ENCODE measurements at places on chromosomes 11 and 22.

DNA sequence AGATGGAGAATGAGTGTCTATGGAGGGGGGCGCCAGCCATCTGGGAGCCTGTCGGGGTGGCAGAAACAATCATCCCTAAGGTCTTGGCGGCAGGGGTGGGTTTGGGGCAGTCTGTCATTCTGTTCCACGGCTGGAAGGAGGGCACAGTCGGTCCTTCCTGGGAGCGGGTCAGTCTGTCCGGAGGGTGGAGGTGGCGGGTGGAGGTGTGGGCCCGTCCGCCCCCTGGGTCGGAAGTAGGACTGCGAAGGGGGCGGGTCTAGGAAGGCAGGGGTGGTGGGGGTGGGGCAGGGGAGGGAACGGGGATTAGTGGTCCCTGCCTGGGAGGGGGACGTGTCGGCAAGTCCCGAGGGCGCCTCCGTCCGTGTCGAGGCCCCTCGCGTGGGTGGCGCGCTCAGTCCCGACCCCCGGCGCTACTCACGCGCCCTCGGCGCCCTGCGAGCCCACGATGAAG, 461 bp downstream of the TBC1D10A start:
- peak; percentile 15 for DNase-seq

DNA sequence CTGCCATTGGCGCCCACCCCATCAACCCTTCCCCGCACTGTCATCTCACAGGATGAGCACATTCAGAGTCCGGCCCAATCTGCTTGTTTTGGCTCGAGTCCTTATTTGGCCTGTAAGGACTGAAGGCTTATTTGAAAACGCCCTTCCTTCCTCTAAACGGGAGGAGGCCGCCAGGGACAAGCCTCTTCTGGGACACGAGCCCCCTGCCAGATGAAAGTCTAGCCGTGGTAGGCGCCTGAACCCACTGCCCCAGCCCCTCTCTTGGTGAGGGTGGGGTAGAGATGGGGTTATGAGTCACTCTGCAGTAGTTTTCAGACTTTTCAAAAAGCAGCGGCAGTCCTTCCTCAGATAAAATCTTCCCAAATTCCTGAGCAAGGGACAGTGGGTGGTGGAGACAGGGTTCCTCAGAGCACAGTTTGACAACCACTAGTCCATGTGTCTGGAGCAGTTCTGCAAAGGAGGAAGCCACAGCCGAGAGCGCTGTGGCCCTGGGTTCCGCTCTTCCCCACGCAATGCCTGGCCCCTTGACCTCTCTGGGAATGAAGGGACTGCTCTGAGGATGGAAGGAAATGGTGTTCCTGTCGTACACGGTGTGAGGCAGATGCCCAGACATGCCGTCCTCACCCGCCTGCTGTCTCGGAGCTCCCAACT, 57.0 kb downstream of the MYH9 start:
- DNase-seq: no peak

GRCh38 chr11:48142889-48143288, 73.7 kb upstream of the OR4B1 start:
- no peak for DNase-seq

GRCh38 chr11:8283465-8284230, 20.0 kb upstream of the LMO1 start:
- DNase-seq: no peak

- no peak for DNase-seq
These were observed 3.7 kb downstream of the OMP start for GRCh38 chr11:77106321-77106720.

- no peak for DNase-seq
These were observed 20.8 kb upstream of the ZBED5 start for GRCh38 chr11:10878408-10879214.

DNA sequence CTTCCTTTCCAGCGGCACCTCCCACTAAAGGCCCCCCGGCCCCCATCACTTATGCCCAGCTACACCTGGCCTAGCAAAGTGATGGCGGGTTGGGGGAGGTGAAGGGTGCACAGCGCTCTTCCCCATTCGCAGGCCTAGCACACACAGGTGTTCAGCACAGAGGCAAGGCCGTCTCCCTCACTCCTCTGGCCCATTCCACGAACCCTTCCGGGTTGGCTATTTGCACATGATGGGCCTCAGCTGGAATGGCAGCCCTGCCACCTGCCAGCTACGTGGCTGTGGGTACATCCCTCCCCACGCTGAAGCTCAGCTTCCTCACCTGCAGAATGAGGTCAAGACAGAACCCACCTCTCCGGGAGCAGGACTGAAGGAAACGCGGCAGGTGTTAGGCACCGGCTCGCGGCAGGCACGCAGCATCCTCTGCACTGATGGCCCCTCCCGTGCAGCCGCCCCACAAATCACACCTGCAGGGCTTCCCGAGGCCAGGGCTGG, 4.8 kb downstream of the KIAA0930 start:
- DNase-seq: no peak

- no peak for DNase-seq
These were observed 48.3 kb downstream of the SYT13 start for GRCh38 chr11:45237711-45238315.

- DNase-seq: no peak
These were observed 60.5 kb downstream of the ENTHD1 start for GRCh38 chr22:39833093-39833492.

DNA sequence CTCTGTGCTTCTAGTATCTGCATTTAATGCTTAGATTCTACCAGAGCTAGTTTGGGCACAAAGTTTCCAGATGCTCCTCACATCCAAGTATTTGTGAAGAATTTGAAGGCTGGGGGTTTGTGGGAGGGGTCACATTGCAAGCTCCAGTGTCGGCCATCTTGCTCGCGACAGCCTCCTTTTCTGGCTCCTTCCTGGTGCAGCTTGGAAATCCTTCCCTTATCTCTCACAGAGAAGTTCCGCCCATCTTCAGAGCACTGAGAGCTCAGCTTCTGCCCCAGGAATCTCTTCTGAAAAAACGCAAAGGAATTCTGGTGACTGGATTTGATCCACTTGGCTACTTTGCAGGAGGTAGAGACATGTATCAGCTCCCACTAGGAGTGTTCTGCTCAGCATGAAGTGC, 497.5 kb downstream of the TBC1D22A start:
- no peak for DNase-seq

DNA sequence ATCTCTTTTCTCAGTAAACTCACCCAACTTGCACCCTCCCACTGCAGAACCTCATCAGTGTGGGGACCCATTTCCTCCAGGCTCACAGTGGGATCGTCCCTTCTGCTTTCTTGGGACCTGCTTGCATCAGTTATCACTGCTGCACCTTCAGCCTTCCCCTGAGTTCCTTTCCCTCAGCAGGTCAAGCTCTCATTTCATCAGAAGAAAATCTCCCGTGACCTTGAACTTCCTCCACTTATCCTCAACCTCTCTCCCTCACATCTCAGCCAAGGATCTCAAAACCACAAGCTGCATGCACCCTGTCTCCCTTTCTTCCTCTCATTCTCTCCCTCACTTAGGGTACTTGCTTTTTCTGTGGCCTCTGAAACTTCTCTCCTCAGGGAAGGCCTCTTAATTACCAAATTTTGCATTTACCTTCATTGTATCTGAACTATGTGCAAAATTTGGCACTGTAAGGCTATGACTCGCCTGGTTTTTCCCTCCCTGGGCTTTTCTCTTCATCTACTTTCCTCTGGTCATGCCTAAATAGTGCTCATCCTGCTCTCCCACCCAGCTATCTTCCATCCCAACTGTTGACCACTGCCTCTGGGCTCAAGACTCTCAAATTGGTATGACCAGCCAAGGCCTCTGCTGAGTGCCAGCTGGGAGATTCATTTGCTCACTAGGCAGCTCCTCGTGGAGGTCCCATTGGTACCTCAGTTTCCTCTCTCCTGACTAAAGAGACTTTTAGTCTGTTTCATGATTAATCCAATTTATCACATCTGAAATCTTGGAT, 2.7 kb upstream of the RCE1 start:
- DNase-seq: no peak

Data from activated T-cell treated with anti-CD3 and anti-CD28 coated beads, Interleukin-2, amount 50 U/mL, for 4 hours (primary cell).